HFFc6 (cell line): ENCODE measurements at places on chromosomes 11 and 22. TPM values are rescaled to one million over a fixed set of nuclear protein-coding genes. Genes with fewer than 3 reads are reported as not detected.

RASD2 gene
- not detected in 2 replicates for total RNA-seq

TYR gene
- not detected in 3 replicates for total RNA-seq

FXYD2 gene
- total RNA-seq = not detected in 3 replicates

GP1BB gene
- total RNA-seq = 0.29 TPM in 1 of 2 replicates, not detected in the other

MB gene
- not detected in 3 replicates for total RNA-seq

KCTD17 gene
- 40.4 to 47.1 TPM (median 43.3 TPM) in 3 replicates for total RNA-seq

DNA sequence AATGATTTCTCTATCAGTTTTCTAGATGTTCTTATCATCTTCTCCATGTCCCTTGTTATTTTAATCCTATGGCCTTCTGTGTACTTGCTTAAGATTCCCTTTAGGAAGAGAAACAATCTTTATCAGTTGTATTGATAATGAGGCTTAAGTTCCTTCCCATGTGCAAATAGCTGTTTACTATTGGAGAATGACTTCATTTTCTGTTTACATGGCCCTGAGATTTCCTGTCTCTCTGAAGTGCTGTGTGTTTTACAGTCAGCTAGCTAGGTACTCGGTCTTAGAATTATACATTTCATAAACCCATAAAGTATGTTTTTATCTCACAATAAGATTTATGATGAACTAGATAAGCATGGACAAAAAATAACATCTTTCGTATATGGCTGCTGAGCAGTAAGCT lies 67.5 kb upstream of the CCDC179 start:
- H3K27ac ChIP-seq = no peak overlapping the region
- H3K4me1 ChIP-seq = peaks cover 9% of the 10 kb centered on the region; the same call in 1 of the 2 replicates
- DNase-seq = no peak
- H3K27me3 ChIP-seq = no peaks in the 10 kb centered on the region; the same call in none of the 2 replicates

DNA sequence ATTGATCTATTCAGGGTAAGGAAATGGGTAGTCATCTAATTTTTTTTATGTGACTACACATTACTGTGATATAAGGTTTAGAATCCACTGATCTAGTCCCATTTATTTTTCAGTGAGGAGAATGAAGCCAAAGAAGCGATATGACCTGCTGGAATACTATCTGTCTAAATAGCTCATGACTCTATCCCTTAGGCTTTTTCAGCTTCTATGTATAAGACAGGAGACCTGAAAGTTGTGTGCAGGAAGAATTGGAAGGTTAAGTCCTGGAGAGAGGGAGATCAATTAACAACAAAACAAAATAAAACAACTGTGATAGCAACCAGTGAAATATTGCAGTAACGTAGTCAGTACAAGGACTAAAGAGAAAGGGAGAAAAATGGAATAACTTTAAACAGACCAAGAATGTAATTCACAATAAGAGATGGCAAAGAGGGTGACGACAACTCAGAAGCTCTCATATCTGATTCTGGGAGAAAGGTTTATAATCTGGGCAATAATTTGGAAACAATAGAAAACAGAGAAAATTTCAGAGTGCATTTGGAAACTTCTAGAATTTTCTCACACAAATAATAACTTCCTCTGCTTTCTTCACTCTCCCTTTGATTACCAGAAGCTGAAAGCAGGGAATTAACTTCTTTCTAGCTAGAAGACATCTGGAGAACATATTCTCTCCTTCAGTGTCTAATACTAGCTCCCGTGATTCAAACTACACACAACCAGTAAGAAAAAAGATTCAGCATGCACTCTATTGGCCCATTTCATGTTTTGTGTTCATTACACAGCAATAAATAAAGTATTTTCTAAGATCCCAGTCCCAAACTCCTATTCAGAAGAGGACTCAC lies 19.2 kb upstream of the CASP12 start:
- peaks cover 2% of the 10 kb centered on the region; the same call in 1 of the 2 replicates for H3K27me3 ChIP-seq
- H3K27ac ChIP-seq = peak overlapping the region; percentile 45; the same call in 1 of the 2 replicates
- H3K4me3 ChIP-seq = peak overlapping the region; percentile 83
- DNase-seq = no peak

DNA sequence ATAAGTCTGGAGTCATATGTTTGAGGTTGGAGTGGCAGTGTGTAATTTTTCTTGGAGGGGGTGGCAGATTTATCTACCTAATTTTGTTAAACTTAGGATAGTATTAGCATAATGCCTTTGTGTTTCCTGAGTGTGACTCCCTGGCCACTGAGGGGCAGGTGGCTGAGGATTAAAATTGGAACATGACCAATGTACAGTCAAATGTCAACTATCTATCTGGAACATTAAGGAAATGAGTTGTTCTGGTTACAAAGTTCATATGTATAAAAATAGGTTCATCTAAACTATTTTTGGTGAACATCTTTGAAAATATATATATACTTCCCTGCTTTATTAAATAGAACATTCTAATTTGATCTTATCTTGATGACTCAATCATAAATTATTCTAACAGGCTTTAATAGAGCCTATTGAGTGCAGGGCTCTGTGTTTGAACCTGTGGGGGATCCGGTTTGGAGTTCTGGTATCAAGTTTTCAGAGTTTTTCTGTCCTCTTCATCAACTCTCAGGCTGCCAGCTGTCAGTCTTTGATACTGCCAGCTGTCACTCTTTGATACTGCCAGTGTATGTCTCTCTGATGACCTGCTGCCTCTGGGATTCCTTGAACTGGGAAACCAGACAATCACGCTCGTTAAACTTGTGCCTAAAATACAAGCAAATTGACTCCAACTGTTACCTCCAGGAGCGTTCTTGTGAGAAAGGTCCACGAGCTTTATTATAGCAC lies 309.6 kb downstream of the METTL15 start:
- H3K27ac ChIP-seq = no peak overlapping the region
- H3K4me3 ChIP-seq = no peak overlapping the region
- H3K27me3 ChIP-seq = peaks cover 5% of the 10 kb centered on the region
- peaks cover 15% of the 10 kb centered on the region for H3K4me1 ChIP-seq

DNA sequence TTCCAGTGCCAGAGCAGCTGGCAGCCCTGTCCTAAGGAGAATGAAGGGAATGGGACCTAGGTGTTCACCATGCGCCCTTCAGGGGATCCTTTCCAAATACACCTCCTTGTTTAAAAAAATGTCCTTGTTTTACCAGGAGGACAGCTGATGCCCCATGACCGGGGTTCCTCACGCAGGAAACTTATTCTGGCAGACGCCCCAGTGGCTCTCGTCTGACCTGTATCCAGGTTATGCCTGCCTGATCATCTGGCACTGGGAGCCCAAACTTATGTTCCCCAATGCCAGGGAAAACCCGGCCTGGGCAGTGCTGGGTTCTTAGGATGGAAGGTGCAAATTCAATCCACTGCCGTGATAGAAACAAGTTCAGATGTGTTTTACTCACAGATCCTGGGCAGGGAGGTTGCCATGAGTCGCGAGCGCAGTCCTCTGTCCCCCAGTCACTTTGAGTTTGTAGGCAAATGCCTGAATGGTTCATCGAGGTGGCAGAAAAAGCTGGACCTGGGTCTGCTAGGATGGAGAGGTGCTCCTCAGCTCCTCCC lies 31.5 kb downstream of the MOV10L1 start:
- peaks cover 5% of the 10 kb centered on the region; the same call in 1 of the 2 replicates for H3K36me3 ChIP-seq
- H3K27me3 ChIP-seq = no peaks in the 10 kb centered on the region; the same call in none of the 2 replicates
- no peak for DNase-seq
- no peak overlapping the region for H3K4me3 ChIP-seq
- H3K27ac ChIP-seq = no peak overlapping the region
- peaks cover 22% of the 10 kb centered on the region for H3K4me1 ChIP-seq

- H3K27ac ChIP-seq = no peak overlapping the region
- H3K4me3 ChIP-seq = no peak overlapping the region
- H3K27me3 ChIP-seq = peaks cover 6% of the 10 kb centered on the region
- no peak for DNase-seq
Observed at GRCh38 chr11:61707574-61707973, 27.4 kb downstream of the DAGLA start.

DNA sequence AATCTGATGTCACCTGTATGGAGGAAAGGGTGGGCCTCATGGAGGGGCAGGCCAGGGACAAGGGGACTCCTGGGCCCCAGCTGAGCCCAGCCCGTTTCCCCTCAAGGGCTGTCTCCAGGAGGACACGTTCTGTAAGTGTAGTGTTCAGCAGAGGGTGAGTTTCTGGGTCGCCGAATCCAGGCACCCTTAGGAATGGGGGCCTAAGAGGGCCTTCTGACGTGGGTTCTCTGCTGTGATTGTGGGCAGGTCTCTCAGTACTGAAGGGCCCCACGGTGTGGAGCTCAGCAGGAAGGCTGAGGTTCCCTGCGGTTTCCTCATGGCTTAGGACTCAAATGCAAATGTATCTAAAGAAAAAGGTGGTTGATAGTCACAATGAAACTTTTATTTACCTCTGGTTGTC lies 6.5 kb downstream of the PTDSS2 start:
- no peak overlapping the region for H3K4me3 ChIP-seq
- no peak overlapping the region for H3K27ac ChIP-seq
- H3K27me3 ChIP-seq = no peaks in the 10 kb centered on the region
- no peak for DNase-seq
- H3K36me3 ChIP-seq = peaks cover 19% of the 10 kb centered on the region

DNA sequence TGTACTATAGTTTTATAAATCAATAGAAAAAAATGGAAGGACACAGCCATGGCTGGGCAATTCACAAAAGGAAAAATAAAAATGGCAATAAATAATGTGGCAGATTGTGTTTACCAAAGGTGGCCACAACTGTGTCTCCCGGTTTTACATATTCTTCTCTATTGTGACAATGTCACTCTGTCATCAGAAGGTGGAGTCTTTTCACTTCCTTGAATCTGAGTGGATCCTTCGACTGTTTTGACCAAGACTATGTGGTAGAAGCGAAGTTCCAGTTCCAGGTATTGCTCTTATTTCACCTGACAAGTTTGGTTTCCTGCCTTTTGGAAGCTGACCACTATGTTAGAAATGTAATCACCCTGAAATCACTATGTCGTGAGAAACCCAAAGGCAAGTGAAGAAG lies 31.0 kb upstream of the HSD17B12 start:
- no peak overlapping the region for H3K4me3 ChIP-seq
- H3K4me1 ChIP-seq = peaks cover 8% of the 10 kb centered on the region; the same call in 1 of the 2 replicates
- peaks cover 8% of the 10 kb centered on the region; the same call in 1 of the 2 replicates for H3K36me3 ChIP-seq
- no peak overlapping the region for H3K27ac ChIP-seq
- no peak for DNase-seq

- no peak overlapping the region for H3K4me3 ChIP-seq
- H3K27me3 ChIP-seq = no peaks in the 10 kb centered on the region; the same call in 1 of the 2 replicates
- no peak overlapping the region for H3K27ac ChIP-seq
- H3K4me1 ChIP-seq = peaks cover 53% of the 10 kb centered on the region
- DNase-seq = no peak
- H3K36me3 ChIP-seq = no peaks in the 10 kb centered on the region
Observed at GRCh38 chr11:63609971-63610580, 4.2 kb downstream of the PLAAT3 start.

DNA sequence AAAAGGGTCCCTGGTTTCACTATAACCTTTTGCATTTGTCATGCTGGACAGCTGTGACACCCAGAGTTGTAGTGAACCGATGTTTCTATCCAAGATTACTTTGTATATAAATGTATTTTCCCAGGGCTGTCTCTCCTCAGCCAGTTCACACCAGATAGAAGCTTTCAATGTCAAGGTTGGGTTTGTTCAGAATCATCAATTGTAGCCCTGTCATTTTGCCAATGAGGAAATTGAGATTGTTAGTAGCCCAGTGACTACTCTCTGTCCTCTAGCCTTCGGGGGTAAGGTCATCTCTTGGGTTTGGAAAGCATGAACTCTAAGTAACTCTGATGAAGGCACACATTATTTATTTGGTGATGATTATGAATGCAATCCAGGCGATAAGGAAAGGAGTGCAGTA lies 165.6 kb downstream of the DBX1 start:
- DNase-seq = no peak
- H3K4me3 ChIP-seq = peak overlapping the region; percentile 34; the same call in 1 of the 2 replicates
- H3K27me3 ChIP-seq = peaks cover 4% of the 10 kb centered on the region

- DNase-seq = no peak
- no peaks in the 10 kb centered on the region for H3K36me3 ChIP-seq
- H3K27ac ChIP-seq = no peak overlapping the region
Observed at GRCh38 chr22:29469755-29470154, 10.3 kb upstream of the NEFH start.

- DNase-seq = no peak
- no peaks in the 10 kb centered on the region for H3K27me3 ChIP-seq
- peaks cover 4% of the 10 kb centered on the region; the same call in 1 of the 2 replicates for H3K36me3 ChIP-seq
- no peak overlapping the region for H3K27ac ChIP-seq
- no peak overlapping the region for H3K4me3 ChIP-seq
- H3K4me1 ChIP-seq = peaks cover 41% of the 10 kb centered on the region
Observed at GRCh38 chr11:9703280-9703679, 39.4 kb downstream of the SWAP70 start.

- peaks cover 7% of the 10 kb centered on the region for H3K36me3 ChIP-seq
- H3K4me3 ChIP-seq = no peak overlapping the region; the same call in 1 of the 2 replicates
- peak overlapping the region; percentile 87 for H3K27ac ChIP-seq
- H3K27me3 ChIP-seq = peaks cover 4% of the 10 kb centered on the region
Observed at GRCh38 chr22:20725987-20726558, 47.8 kb upstream of the SERPIND1 start.

DNA sequence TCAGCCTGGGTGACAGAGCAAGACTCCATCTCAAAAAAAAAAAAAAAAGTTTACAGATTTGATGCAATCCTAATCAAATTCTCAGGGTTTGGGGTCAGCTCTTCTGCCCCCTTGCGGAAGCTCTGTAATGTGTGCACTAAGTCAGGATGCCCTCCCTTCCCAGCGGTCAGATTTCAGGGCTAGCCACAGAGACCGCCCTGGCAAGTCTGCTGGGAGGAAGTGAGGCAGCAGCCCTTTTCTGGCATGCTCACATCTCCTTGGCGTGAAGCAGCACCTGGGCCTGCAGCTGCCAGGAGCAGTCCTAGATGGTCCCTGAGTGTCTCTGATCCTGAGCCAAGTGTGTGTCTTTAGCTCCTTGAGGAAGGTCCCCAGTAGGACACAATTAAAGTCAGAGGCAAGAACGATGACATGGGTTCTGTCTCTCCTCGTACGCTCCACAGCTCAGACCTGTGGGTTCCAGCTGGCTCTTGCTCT lies 10.9 kb upstream of the APOBEC3C start:
- H3K36me3 ChIP-seq = no peaks in the 10 kb centered on the region; the same call in 1 of the 2 replicates
- H3K4me3 ChIP-seq = no peak overlapping the region
- peaks cover 10% of the 10 kb centered on the region for H3K27me3 ChIP-seq
- H3K4me1 ChIP-seq = peaks cover 7% of the 10 kb centered on the region
- no peak overlapping the region for H3K27ac ChIP-seq
- peak; percentile 65 for DNase-seq

DNA sequence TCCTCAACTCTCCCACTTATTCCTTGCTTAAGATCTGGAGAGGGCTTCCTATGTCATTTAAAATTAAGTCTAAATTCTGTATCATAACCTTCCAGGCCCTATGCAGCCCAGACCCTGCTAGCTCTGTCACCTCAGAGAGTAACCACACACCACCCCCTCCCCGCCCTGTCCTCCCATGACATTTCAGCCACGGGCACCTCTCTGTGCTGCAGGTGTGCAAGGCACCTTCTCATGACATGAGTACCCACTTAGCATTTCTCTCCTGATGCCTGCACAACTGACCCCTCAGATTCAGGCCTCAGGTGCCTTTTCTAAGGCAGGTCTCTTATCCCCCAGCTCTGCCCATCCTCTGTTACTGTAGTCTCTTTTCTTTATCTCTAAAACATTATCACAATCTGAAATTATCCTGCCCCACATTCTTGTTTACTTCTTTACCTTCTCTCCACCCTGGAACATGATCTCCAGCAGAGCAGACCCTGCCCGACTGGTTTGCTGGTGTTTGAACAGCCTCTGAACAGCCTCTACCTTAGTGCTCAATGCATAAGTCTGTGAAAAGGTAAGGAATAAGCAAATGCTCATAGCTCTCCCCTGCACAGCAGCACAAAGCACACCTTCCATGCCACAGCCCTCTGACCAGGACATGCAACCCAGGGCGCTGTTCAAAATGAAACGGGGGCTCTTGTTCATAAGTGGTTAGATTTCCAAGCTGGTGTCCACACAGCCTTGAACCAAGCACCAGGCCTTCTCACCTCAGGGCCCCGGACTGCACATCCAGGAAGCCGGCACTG lies 196.1 kb upstream of the B3GAT1 start:
- no peaks in the 10 kb centered on the region for H3K4me1 ChIP-seq
- no peak overlapping the region for H3K4me3 ChIP-seq
- H3K36me3 ChIP-seq = peaks cover 6% of the 10 kb centered on the region; the same call in 1 of the 2 replicates
- H3K27ac ChIP-seq = no peak overlapping the region
